ENCODE measurements at places on chromosomes 1 and 21. TPM values are rescaled to one million over a fixed set of nuclear protein-coding genes. Genes with fewer than 3 reads are reported as not detected.

GRCh38 chr1:36115931-36116330 lies 9.1 kb downstream of the COL8A2 start:
- peak; percentile 50 for DNase-seq

- DNase-seq, result no peak
These were observed 6.8 kb upstream of the RAB4A start for GRCh38 chr1:229264068-229264467.

DNA sequence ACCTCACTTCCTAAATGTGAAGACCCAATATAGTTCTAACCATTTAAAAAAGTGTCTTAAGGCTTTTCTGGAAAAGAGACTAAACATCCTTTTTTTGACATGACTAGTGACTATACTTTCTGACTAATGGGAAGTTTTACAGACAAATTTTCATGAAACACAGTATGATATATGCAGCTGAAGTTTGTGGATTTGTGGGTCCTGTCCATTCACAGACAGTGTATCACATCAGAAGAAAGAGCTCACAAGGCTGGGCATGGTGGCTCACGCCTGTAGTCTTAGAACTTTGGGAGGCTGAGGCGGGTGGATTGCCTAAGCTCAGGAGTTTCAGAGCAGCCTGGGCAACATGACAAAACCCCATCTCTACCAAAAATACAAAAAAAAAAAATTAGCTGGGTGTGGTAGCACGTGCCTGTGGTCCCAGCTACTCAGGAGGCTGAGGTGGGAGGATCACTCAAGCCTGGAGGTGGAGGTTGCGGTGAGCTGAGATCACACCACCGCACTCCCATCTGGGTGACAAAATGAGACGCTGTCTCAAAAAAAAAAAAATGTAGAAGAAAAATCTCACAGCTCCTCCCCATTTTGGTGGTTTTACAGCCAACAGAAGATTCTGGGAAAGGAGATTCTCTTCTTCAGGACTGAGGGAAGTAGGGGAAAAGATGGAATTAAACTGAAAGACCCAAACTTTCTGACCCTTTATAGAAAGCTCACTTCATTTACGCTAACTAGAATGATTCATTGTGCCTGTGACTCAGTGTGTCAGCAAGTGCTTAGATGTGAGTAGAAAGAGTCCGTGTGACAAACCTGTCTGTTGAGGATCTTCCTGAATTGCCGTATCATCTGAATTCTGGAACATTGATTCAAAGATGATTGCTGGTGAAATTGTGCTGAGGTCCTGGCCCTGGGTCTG lies 15.2 kb upstream of the YRDC start:
- DNase-seq, result no peak

DNA sequence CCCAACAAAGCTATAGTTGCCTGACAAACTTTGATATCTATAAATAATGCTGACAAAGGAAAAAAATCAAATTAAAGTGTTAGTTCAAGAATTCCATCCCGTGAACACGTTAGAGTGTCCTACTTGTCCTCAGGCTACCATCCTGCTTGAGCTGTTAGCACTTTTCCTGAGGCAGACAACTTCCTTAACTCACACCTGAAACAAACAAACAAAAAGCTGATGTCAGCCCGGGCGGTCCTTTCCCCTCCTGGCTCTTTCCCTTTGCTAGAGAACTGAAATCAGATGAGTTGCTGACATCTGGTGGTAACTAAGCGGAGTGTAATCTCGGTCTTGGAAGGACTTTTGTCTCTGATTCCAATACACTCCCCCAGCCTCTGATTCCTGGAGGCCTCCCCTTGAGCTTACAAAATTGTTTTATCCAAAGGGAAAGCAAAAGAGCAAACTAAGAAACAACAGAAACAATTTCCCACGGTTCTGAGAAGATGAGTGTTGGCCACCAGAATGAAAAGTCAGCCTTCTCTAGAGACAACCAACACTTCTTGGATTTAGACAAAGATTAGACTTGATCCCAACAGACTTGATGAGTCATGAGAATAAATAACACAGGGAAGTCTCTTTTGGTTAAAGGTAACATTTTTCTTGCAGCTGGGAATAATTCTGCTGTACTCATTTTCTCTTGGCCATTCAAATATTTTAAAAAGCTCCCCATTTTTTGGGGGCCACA lies 135.4 kb downstream of the PROX1 start:
- peak; percentile 64 for DNase-seq

DNA sequence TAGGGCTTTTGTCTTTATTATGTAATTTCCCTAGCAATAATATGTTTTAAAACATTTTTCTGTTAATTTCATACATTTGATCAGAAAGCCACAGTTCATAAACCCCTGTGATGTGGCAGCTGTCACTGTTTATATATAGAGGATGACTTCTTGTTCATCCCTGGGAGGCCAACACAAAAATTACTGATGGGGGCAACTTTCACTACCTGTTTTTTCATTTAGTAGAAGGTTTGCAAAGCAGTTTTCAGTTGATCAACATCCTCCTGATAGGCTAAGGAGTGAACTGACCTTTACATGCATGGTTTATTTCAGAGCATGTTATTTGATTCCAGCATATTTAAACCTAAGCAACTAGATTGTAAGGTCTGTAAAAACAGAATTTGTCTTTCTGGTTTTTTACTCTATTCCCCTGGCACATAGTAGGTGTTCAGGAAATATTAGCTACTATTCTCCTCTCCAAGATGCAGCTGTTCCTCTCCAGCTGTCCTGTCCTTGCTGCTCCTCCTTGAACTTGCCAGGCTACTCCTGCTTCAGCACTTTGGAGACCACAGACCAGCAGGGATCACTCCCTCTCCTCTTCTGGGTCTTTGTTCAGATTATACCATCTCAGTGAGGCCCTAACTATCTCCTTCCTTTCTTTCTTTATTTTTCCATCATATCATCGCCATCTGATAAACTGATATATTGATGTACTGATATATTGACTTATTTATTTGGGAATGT lies 54.7 kb downstream of the ROR1 start:
- no peak for DNase-seq

DNA sequence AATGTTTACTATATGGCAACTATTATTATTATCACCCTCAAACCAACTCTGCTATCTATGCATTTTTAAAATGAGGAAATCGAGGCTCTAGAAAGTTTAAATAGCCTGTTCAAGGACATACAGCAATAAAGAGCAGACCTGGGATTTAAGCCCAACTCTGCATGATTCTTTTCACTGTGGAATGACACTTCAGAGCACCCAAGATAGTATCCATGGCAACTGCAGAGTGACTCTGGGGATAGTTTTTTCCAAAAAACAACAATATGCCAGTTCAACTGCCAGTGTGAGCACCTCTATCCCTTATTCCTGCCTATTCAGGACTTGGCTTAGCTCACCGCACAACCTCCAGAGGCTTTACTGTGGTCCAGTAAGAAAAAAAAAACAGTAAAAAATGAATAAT lies 293.9 kb downstream of the BRINP2 start:
- no peak for DNase-seq

DNA sequence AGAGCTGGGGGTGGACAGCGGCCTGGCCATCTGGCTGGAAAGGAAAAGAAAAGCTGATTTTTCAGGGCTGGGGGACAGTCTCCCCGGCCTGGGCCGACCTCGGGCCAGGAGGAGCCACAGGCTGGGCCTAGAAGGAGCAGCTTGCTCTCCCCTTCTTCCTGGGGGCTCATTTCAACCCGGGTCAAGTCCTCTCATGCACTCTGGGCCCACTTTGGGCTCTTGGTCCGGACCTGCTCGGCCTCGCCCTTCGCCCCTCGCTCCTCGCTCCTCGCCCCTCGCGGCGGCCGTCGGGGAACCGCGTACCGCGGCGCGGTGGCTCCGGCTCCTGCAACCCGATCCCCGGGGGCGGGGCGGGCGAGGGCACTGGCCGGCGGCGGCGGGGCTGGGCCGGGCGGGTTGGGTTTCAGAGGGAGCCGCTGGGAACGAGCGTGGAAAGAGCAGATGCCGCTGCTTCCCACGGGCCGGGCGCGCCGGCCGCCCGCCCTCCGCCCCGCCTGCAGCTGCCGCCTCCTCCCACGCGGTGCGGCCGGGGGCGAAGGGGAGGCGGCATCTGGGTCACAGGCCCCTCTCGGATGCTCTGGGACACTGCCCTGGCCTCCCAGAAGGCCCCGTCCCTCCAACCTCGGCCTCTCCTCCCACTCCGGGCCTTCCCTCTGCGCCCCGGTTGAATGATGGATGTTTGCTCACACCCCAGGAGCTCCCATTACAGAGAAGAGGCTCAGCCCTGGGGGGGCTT lies 6.6 kb downstream of the HEYL start:
- DNase-seq, result no peak

GRCh38 chr21:44454747-44455523 lies at the start of gene LRRC3:
TSS of gene LRRC3 (plus strand) at chr21:44455510. CDS start at chr21:44456645, 1,135 bp downstream.
- DNase-seq, result no peak

DNA sequence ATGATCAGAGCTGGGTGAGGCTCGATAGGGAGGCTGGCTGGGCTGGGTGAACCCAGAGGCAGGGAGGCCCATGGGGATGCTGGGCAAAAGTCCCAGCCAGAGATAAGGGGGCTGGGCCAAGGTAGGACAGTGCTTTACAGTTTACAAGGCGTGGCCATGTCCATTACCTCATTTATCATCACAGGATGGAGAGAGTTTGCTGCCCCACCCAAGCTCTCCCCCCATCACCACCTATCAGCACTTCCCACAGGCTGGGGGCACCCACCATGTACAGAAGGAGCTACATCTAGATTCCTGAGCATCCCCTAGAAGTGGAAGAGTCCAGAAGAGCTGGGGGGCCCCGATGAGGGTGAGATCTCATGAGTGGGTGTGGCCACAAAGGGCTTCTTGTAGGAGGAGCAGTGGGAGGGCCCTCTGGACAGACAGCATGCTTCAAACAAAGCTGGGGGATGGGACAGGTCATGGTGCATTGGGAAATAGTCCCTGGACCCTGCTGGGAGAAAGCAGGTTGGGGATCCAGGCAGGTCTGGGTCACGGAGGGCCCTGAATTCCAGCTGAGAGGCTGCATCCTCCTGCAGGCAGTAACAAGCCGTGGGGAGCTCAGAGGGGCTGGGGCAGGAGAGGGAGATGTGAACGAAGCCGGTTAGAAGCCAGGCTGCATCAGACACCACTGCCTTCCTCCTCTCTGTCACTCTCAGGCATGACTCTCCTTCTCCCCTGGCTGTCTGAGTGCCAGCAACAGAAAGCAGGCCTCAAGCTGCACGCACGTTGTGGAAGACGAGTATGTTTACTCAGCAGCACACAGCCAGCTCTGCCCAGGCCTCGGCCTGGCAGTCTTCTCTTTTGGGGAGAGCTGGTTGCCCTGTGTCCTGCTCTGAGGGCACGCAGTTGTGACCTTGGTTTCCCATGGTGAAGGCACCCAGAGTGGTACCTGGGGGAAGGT lies 202.3 kb downstream of the HIVEP3 start:
- no peak for DNase-seq

- no peak for DNase-seq
These were observed 44.2 kb upstream of the PLD5 start for GRCh38 chr1:242568666-242569065.

DNA sequence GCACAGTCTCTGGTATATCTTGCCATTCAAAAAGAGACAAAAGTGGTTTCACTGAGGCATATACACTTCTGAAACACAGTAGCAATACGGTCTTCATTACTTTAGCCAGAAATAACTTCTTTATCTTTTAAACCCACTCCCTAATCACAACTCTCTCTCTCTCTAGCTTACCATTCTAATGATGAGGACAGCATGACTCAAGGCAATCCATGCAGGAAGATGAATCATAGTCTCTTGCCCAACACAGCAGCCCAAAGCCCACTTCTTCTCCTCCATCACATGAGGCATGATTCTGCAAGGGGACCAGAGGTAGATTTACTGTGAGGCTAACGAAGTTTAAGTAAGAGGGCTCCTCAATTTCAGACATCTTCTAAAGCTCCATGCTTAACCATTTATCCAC lies 285.0 kb upstream of the NR5A2 start:
- peak; percentile 92 for DNase-seq

DNA sequence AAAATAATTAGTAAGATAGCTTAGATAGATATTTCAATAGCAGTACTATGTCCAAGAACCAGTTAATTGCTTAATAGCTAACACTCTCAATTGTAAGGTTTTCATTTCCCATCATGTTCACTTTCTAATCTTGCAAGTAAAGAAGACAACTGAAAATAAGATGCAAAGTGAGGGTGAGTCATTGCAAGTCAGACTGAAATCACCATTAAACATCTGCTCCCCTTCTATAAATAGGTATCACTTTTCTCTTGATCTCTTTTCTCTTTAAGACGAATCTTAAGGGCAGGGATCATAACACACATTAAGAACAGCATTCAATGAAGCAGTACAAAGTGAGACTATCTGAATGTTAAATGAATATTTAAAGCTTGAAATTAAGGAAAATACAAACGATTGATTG lies 40.4 kb downstream of the UBR4 start:
- peak; percentile 7 for DNase-seq

GRCh38 chr1:94258873-94259331 lies 21.5 kb upstream of the ARHGAP29 start:
- peak; percentile 95 for DNase-seq

DNA sequence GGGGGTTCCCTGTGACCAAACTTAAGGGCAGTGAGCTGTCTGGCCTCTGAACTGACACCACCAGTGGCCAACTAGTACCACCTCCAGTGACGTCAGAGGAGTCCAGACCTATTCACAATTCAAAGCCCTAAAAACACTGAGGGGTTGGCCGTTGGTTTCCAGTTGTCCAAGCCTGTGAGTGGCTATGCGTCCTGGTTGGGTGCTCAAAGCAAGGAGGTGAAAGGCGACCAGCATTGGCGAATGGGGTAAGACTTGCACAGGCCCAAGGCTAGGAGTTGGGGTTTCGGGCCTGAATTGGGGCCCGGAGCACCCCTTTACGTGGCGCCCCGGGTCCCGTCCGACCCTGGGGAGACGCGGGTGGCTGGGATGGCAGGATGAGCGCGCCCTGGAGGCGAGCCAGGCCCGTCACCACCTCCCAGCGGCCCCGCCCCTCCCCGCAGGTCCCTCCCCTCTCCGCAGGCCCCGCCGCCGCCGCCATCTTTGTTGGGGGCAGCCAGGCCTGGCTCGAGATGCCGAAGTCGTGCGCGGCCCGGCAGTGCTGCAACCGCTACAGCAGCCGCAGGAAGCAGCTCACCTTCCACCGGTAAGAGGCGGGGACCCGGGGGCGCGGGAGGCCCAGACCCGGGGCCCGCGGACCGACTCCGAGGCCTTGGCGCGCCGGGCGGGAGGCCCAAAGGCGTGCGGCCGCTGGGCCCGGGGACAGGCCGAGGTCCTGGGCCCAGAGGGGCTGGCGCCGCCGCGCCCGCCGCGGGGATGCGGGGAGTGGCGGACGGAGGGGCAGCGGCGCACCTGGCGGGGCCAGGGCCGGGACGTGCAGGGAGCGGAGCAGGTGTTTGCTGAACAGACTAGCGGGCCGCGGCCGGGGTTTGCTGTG lies at the start of gene THAP3:
Gene THAP3, plus strand, starts transcription at position 159 of the 874 bp plus-strand sequence. Its CDS starts 351 bp downstream, at position 510.
- DNase-seq, result peak; percentile 66

- no peak for DNase-seq
These were observed 9.1 kb downstream of the CLSTN1 start for GRCh38 chr1:9814619-9815018.

The PRRX1 gene
- not detected for total RNA-seq

The AMY1A gene
- not detected for total RNA-seq

The CLCA4 gene
- total RNA-seq, result not detected

The EFHD2 gene
- 134 TPM for total RNA-seq

The P3R3URF gene
- not detected for total RNA-seq

The LRRC8B gene
- 1.1 TPM for total RNA-seq

The FAM43B gene
- 0.08 TPM for total RNA-seq

The ZSCAN20 gene
- 3.0 TPM for total RNA-seq

The ARV1 gene
- 34.7 TPM for total RNA-seq

All from HT1080 (cell line).